ENCODE measurements at places on chromosomes 2 and 18.

DNA sequence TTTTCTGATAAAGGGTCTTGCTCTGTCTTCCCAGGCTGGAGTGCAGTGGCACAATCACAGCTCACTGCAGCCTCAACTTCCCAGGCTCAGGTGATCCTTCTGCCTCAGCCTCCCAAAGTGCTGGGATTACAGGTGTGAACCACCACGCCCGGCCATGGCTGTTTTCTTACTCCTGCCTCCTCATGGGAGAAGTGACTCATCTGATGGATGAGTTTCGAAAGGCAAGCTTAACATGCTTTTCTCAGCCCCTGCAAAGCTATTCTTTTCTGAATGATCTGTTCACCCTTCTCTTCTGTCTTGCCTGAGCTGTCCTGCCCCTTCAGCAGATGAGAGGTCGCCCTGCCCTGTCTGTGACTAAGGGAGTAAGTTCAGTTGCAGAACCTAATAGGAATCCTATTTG is 929 bp upstream of the CREG2 start:
- DNase-seq = no peak

DNA sequence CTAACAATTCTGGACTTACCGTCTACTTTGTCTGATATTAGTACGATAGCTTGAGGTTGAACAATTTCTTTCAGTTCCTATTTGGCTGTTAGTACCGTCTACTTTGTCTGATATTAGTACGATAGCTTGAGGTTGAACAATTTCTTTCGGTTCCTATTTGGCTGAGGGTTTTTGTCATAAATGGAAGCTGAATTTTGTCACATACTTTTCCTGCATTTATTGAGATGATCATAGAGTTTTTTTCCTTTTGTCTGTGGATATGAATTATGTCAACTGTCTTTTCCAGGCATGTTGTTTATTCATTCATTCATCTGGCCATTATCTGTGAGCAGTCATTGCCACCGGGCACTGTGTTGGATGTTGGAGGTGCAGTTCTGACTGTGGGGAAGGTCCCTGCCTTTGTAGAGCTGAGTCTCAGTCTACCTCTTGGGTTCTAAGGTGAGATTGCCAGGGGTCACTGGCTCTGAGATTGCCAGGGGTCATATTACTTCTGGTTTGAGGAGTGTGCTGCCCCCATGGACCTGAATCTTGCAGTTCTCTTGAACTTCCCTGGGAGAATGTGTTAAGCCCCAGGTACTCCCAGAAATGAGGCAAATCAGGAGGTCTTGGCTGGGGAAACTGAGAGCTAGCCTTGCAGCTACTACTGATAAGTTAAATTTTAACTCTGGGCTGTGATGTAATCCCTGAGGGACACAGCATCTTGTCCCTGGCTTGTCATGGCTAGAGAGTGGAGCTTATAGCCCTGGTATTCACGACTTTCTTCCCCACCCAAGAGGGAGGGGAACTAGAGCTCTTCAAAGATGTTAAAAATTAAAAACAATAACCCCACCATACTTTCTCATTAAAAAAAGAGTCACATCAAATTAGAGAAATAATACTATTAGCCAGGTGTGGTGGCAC is 89.1 kb upstream of the MBOAT2 start:
- DNase-seq = no peak

- DNase-seq = no peak
Observed at GRCh38 chr18:3526421-3527354, 76.7 kb downstream of the TGIF1 start.

GRCh38 chr18:74506448-74507084 is 10.4 kb downstream of the CNDP2 start:
- DNase-seq = no peak

GRCh38 chr2:50872543-50872942 is 159.4 kb downstream of the NRXN1 start:
- no peak for DNase-seq

DNA sequence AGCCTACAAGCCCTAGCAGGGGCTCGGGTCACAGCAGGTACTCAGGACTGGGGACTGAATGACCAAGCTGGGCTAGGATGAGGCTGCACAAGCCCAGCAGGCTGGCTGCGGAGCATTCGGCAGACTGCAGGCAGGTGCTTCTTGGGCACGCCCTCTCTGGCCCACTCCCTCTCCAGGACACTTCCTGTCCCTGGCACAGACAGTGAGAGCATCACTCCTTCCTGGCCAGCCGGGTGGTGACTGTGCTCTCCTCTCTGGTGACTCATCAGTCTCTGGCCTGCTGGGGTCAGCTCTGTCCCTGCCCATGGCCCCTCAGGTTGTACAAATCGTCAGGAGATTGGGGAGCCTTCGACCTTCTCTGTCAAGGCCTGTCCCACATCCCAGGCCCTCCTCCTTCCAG is 22.5 kb downstream of the C1QL2 start:
- no peak for DNase-seq

- no peak for DNase-seq
Observed at GRCh38 chr2:219247678-219248642, 2.7 kb downstream of the STK16 start.

DNA sequence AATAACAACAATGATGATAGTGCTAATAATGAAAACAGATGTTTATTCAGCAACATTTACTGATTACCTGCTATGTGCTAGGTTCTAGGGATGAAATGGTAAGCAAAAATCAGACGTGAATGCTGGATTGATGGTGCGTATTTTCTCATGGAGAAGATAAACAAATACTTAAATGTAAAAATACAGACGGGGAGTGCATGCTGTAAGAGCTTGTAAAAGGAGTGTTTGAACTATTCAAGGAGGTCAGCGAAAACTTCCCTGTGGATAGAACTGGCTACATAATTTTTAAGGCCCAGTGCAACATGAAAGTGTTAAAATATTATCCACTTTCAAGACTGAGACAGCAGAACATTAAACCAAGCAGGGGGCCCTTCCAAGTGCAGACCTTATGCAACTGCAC is 22.1 kb downstream of the MTX2 start:
- DNase-seq = no peak

GRCh38 chr18:68735483-68736343 is 20.8 kb upstream of the TMX3 start:
- DNase-seq = no peak

- no peak for DNase-seq
Observed at GRCh38 chr2:127053731-127054603, 53.0 kb downstream of the BIN1 start.

- DNase-seq = no peak
Observed at GRCh38 chr2:29238497-29238896, 123.3 kb downstream of the CLIP4 start.

DNA sequence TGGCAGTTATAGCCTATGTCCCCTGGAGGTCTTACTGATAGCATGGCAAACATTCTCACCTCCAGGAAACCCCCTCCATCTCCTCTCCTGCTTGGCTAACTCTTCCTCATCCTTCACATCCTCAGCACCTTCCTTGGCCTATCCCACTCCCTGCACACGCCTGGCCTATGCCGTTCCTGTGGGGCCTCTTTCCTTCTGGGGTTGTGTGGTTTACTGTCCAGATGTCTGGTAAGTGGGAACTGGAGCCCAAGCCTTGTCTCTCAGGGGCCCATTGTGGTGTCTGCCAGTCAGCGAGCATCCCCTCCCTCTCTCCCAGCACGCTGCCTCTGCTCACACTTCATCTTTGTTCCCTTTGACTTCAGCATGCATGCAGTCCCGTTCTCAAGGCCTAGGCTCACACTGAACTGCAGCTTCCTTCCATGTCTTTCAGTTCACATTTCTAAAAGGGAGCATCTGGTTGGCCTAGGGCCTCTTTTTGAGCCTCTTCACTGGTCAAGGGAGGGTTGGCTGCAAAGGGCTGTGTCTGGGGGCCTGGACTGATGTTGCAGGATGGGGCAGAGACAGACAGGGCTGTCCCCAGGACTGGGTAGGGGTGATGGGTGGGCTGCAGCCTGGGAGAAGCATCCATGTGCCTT is 13.1 kb downstream of the SPR start:
- no peak for DNase-seq

- no peak for DNase-seq
Observed at GRCh38 chr2:31318361-31319336, 84.7 kb downstream of the EHD3 start.

DNA sequence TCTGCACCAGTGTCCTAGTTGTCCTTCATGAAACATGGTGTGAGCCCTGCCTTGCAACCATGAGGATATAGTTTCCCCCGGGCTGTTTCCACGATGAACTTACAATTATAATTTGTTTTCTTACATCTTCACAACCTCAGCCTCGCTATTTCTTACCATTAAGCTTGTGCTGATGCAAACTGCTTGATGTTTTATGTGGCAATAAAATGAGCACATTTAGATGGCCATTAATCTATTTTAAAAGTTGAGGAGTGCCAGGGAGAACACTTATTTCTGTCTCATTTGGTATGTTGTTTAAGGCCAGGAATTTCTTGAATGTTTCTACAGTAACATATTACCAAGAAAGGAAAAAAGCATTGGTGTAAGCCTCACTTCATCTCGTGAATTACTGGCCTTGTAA is 214.5 kb upstream of the SLC8A1 start:
- no peak for DNase-seq

DNA sequence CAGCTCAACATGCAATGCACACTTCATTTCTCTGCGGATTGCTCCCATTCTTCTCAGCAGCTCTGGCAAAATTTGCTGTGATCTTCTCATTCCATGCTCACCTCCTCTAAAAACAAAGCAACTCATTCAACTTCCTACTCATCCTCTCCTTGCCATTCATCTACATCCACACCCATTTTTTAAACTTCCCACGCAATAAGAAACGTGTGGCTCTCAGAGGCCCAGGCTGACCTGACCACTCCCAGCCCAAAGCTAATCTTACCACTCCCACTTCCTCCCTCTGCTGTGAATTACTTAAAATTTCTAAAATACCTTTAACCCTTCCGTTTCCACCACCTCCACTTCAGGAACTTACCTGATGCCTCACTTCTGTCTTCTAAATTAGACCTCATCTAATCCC is 15.2 kb downstream of the ABCB11 start:
- DNase-seq = no peak

DNA sequence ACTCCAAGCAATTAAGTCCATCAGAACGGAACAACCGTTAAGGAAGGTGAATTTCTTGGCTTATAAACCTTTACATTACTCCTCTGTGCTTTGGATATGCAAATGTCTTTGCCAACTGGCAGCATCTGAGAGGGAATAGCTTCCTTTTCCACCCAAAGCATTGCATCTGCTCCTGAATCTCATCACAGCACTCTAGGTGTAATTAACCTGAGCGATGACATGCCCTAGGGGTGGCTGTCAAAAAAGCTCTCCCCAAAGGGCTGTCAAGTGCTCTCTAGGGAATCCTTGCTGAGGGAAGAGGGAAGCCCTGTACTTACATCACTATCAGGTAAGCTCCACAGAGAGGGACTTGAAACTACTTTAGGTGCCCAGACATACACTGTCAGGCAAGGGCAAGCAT is 5.5 kb upstream of the SMARCAL1 start:
- no peak for DNase-seq

- no peak for DNase-seq
Observed at GRCh38 chr2:34005901-34006300, 406.8 kb upstream of the FAM98A start.

DNA sequence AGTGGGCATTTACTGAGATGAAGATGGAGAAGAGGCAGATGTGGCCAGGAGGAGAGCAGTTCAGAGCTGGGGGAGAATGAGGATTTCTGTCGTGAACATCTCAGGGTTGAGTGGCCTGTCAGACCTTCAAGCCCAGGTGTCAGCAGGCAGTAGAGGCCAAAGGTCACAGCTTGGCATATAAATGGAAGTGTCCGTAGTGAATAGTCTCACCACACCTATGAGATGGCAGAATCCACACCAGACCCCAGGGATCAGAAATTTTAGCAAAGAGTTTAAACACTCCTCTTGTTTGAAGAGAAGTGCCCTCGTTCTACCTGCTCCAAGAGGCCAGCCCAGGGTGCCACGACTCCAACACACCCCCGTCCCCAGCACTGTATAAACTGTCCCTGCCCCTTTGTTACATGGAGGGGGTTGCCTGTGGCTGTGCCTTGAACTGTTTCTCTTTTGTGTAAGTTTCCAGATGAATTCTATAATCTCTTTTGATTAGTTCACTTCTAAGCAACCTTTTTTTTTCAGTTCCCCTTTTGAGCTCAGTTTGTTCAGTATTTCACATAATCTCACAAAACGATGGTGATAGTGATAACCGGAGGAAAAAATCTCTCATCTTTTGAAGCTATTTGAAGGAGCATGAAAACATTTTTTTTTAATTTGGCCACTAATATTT is 69.0 kb upstream of the TTC39C start:
- no peak for DNase-seq

- DNase-seq = no peak
Observed at GRCh38 chr2:112566104-112566503, 18.3 kb upstream of the CHCHD5 start.

DNA sequence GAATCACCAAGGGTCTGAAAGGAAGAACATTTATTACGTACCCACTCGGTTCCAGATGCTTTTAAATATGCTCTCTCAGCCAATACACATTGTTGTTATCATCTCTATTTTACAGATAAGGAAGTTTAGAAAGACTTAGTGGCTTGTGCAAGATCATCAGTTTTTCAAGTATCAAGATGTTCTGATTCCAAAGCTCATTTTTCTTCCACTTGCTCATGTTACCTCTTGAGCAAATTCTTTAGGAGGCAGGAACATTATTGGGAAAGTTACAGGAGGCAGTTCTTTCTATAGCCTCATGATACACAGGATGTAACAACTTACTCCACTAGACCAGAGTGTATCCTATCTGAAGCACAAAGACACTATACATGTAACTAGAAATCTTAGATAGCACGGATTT is 65.0 kb upstream of the MMADHC start:
- no peak for DNase-seq

DNA sequence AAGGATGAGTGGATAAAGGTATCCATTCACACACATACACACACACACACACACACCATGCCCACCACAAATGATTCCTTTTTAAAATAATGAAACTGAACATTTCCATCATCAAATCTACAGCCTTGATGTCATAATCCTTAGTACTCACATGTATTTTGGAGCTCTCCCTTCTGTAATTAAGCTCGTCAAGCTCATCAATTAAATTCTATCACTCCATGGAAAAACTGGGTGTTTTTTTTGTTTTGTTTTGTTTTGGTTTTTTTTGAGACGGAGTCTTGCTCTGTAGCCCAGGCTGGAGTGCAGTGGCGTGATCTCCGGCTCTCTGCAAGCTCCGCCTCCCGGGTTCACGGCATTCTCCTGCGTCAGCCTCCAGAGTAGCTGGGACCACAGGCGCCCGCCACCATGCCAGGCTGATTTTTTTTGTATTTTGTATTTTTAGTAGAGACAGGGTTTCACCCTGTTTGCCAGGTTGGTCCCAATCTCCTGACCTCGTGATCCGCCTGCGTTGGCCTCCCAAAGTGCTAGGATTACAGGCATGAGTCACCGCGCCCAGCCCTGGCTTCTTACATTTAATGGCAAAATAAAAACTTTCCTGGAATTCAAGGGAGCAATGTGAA is 78.6 kb upstream of the RGPD4 start:
- DNase-seq = no peak

- no peak for DNase-seq
Observed at GRCh38 chr18:64444819-64445218, 295.9 kb upstream of the LINC00305 start.

- DNase-seq = no peak
Observed at GRCh38 chr2:64260093-64260803, 116.0 kb upstream of the PELI1 start.

DNA sequence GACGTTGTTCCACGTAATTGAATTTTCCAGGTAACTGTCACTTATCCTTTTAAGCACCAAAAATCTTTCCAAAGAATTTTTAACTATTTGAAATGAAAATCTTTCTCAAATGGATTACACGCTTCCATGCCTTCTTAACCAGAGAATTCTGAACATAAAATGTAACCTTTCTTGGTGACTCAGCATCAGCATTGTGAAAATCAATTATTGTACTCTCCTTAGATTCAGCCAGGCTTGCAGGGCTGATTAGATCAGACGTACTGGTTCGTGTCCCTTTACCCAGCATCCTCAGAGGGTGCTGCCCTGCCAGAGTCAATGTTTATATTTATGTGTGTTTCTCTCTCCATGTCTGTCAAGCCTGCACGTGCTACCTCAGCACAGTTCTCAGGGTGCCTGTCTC is 623.9 kb downstream of the CNTNAP5 start:
- DNase-seq = no peak
